ENCODE measurements at places on chromosomes 1 and 21.

DNA sequence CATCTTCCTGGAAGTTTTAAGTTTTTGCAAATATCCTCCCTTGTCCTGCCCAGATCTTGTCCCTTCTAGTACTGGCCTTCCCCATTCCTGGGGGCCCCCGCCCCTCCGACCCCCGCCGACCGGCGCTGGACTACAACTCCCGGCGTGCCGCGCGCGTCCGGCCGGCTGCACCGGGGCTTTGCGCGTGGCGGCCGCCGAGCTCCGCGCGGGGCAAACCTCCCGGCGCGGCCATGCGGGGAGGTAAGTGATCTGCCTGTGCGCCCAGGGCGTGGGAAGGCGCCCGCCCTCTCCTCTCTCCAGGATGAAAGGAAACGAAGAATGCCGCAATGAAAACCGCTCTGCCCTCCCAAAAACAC is 3.2 kb upstream of the SAMD13 start:
- peak; percentile 37 for DNase-seq

DNA sequence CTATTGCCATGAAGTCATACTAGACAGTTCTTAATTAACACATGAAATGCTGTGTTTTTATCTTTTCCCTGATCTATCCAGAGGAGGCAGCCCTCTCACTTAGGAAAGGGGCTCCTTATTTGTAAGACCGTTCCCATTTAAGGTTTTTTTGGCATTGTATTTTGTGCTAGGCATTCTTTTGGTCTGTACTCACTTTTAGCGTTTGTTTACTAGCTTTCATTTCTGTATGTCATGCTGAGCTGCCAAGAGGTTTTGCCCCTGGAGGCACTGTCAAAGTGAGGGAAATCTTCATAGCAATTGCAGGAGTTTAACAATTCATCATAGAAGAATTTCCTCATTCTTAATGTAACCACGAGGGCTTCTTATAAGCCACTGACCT is 59.5 kb downstream of the MTR start:
- DNase-seq = no peak

DNA sequence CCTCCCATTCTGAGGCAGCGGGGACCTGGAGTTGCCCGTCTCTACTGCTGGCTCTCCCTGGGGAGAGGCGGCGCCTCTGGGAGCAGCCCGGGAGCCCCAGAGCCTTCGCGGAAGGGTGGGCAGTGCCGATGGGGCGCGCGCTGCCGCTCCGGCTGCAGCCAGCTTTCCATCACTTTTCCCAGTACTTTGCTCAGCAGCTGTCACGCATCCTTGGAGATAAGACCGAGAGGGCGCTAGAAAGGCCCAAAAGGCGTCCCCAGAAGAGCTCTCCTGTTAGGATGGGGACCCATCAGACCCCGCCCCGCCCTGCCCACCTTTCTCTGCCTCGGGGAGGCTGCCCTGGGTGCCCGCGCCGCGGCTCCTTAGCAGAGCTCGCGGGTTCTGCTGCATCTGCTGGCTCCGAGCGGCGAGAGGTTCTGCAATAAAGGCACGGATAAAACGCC is 534 bp downstream of the KCNH1 start:
- DNase-seq = no peak

DNA sequence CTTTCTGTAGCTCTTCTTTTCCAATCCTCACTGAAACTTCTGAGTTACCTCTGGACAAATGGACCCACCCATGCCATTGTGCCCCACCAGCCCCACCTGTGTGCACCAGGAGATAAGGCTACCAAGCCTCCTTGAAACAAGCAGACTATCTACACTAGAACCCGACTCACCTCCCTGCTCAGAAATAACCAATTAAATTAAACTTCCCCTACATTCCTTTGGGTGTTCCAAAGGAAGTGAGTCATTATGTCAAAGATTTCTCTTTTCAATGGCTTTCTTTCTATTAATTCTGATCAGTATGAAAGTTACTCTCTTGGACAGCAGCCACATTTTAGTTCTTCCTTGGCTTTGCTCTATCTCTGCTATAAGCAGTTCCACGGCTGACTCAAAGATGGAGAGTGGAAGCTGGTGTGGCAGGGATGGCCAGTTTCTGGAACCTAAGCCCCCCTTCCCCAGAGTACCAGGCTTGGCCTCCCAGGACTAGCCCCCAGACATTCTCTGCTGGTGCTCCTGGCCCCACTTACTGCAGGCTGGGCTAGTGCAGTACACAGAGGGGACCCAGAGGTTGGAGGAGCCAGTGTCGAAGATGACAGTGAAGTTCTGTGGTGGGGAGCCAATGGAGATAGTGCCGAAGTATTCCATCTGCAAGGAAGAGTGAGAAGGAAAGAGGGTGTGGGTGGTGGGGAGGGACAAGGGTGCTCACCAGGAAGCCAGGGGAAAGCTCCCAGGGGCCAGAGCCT is 1.9 kb downstream of the CTSE start:
- no peak for DNase-seq

GRCh38 chr1:83531521-83532309 is 467.2 kb downstream of the TTLL7 start:
- no peak for DNase-seq

GRCh38 chr1:36094621-36095061 is 5.9 kb downstream of the ADPRS start:
- no peak for DNase-seq

GRCh38 chr1:101250656-101251272 is 13.9 kb downstream of the S1PR1 start:
- no peak for DNase-seq

- DNase-seq = no peak
Observed at GRCh38 chr1:17790383-17791054, 35.4 kb downstream of the ACTL8 start.

DNA sequence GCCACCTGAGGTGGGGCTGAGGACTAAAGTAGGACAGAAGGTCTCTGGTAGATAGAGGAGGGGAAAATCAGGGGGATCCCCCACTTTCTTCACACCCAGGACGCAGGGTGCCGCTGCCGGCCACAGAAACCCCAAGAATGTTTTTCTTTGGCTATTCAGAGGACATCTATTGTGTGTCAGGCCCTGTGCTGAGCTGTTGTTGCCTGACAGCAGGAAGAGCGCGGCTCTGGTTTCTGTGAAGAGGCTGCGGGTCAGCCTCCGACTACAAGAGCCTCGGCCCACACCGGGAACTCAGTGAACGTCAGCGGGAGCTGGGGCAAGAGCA is 407 bp upstream of the PIGV start:
- peak; percentile 58 for DNase-seq

DNA sequence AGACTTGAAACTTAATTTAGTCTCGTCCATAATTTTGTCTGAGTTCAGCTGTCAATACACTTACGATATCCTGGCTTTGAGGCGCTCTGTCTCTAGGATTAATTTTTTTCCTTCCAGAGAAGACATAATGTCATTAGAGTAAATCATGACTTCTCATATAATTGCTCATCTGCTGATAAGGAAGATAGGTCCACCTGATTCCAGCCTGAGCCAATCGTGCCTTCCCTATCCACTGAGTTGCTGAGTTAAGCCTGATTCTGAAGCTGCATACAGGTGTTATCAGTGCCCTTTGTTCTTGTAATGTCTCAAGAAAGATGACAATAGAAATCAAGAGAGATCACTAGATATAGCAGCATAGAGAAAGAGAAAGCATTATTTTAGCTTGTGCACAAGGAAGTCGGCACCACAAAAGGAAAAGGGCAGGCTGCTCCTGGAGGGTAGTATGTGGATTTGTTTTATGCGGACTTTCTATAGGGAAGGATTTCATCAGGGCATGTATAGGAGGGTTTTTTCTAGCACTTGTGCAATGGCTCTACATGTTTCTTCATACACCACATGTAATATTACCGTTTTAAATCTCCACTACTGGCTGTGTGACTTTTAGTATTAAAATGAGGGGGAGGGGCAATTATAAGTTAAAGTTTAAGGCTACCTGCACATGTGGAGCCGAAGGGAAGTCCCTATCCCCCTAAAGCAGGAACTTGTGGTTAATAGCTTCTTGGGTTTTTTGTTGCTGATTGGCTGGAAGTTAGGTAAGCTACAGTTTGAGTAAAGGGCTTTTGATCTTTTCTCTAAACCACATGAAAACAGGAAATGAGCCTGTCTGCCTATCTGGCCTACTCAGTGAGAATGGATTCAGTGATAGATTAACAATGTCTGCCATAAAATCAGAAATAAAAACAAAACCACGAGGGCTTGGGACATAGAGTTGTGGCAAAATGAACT is 133.4 kb downstream of the PLPPR5 start:
- DNase-seq = no peak

Data from NCI-H2107 (cell line).